ENCODE measurements at places on chromosomes 12 and 14. TPM values are rescaled to one million over a fixed set of nuclear protein-coding genes. Genes with fewer than 3 reads are reported as not detected.

- no peak overlapping the region for H3K27ac ChIP-seq
- H3K36me3 ChIP-seq, result peaks cover 19% of the 10 kb centered on the region
- H3K4me1 ChIP-seq, result no peaks in the 10 kb centered on the region
- DNase-seq, result no peak
- H3K4me3 ChIP-seq, result no peak overlapping the region
- no peaks in the 10 kb centered on the region for H3K27me3 ChIP-seq
Measured at GRCh38 chr12:34244608-34245007, 222.3 kb downstream of the ALG10 start.

DNA sequence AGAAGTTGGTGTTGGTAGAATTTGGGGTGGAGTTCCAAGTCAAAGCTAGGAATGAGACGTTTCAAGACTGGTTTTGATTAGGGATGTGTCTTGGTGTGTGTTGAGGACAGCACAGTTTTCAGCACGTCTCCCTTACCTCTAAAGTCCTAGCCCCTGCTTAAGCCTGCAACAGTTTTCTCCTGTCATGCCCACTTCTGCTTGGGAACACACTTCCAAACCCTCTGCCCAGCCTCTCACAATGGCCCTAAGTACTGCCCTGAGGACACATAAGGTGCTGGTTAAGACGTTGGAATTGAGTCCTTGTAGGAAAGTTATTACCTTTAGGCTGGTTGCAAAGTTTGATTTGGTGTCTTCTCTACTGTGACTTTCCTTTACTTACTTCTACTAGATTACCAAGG, 710 bp upstream of the BMAL2 start:
- no peak overlapping the region for H3K27ac ChIP-seq
- H3K4me1 ChIP-seq, result no peaks in the 10 kb centered on the region
- peak overlapping the region; percentile 70 for H3K4me3 ChIP-seq
- H3K36me3 ChIP-seq, result no peaks in the 10 kb centered on the region
- DNase-seq, result no peak
- H3K27me3 ChIP-seq, result peaks cover 10% of the 10 kb centered on the region

- H3K36me3 ChIP-seq, result no peaks in the 10 kb centered on the region
- DNase-seq, result no peak
- H3K27ac ChIP-seq, result no peak overlapping the region
- no peak overlapping the region for H3K4me3 ChIP-seq
- peaks cover 8% of the 10 kb centered on the region for H3K4me1 ChIP-seq
Measured at GRCh38 chr14:50047274-50047676, 69.1 kb downstream of the VCPKMT start.

The ADAM21 gene
- total RNA-seq, result not detected

DNA sequence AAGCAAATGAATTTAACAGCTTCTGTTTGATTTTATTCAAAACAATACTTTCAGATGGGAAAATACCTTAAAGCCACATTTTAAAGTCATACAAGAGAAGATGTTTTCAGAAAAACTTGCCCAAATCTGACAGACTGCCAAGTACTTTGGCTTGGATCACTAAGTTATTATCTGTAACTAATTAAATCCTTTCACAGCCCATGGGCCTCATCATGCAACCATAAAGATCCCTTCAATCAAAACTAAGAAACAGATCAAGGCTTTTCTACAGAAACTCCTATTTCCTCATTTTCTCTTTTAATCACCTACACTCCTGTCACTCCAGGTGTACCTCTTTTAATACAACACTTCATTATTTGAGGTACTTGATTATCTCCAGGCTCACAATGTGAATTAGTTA, 28.1 kb downstream of the BLTP3B start:
- no peak for DNase-seq
- H3K36me3 ChIP-seq, result peaks cover 13% of the 10 kb centered on the region
- no peak overlapping the region for H3K4me3 ChIP-seq
- no peaks in the 10 kb centered on the region for H3K27me3 ChIP-seq

DNA sequence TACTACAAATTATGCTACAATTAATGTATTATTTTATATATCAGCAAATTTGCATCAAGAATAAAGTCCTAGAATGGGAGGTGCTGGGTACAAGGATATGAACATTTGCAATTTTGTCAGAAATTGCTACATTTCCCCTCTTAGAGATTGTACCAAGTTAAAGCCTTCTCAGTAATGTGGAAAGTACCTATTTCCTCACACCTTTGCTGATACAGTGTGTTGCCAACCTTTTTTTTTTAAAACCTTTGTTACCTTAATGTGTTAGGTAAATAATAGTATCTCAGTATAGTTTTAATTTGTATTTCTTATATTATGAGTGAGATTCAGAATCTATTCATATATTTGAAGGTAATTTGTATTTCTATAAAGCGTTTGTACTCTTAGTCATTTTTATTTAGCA, 95.4 kb upstream of the HIF1A start:
- H3K27ac ChIP-seq, result no peak overlapping the region
- no peaks in the 10 kb centered on the region for H3K36me3 ChIP-seq
- H3K27me3 ChIP-seq, result no peaks in the 10 kb centered on the region
- peaks cover 15% of the 10 kb centered on the region for H3K4me1 ChIP-seq
- no peak overlapping the region for H3K4me3 ChIP-seq
- no peak for DNase-seq

- no peak for DNase-seq
- H3K4me3 ChIP-seq, result no peak overlapping the region
- H3K27ac ChIP-seq, result no peak overlapping the region
- no peaks in the 10 kb centered on the region for H3K36me3 ChIP-seq
- H3K27me3 ChIP-seq, result no peaks in the 10 kb centered on the region
Measured at GRCh38 chr12:81819991-81820633, 61.0 kb upstream of the PPFIA2 start.

DNA sequence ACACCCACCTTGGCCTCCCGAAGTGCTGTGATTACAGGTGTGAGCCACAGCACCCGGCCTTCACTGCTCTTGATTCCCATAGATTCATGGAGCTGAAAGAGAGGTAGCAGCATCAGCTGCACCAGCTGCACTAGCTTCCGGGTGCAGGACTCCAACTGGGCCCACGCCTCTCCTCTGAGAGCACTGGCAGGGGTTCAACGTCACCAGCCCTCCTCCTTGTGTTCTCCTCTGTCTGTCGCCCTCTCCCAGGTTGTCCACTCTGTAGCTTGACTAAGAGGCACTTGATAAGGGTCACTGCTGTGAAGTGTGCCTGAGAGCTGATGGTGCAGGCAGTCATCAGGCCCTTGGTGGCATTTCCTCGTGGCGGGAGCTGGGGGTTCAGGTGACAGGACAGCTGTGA, 28.3 kb downstream of the MLXIP start:
- no peaks in the 10 kb centered on the region for H3K27me3 ChIP-seq
- no peaks in the 10 kb centered on the region for H3K4me1 ChIP-seq
- H3K27ac ChIP-seq, result no peak overlapping the region

The C14orf39 gene
- total RNA-seq, result 1.8 TPM

DNA sequence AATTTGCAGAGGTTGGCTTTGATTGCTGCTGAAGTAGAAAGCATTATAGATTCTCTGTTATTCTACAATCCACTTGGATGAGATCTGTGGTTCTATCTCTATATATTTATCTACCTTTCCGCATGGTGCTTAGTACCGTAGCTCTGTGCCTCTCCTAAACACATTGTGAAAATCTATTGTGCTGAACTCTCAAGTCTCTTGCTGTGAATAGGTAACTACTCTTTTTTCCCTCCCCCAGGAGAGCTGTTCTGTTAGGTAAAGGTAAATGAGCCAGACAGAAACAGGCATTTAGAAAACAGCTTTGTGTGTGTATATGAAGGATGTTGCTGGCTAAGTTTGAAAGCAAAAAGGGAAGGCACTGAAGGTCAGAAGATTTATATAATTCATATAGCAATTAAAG, 112.6 kb downstream of the BRMS1L start:
- H3K36me3 ChIP-seq, result no peaks in the 10 kb centered on the region
- no peaks in the 10 kb centered on the region for H3K4me1 ChIP-seq
- no peak for DNase-seq
- H3K27me3 ChIP-seq, result no peaks in the 10 kb centered on the region
- no peak overlapping the region for H3K4me3 ChIP-seq

- H3K27ac ChIP-seq, result no peak overlapping the region
- H3K36me3 ChIP-seq, result peaks cover 2% of the 10 kb centered on the region
- no peaks in the 10 kb centered on the region for H3K27me3 ChIP-seq
Measured at GRCh38 chr12:67630373-67631088, 18.0 kb upstream of the DYRK2 start.

The SMCO2 gene
- 0.20 TPM for total RNA-seq

GRCh38 chr14:38405851-38406635, 150.2 kb upstream of the CLEC14A start:
- H3K36me3 ChIP-seq, result no peaks in the 10 kb centered on the region
- H3K27me3 ChIP-seq, result no peaks in the 10 kb centered on the region
- DNase-seq, result peak; percentile 39
- no peak overlapping the region for H3K4me3 ChIP-seq

- no peak overlapping the region for H3K27ac ChIP-seq
- DNase-seq, result no peak
- H3K27me3 ChIP-seq, result no peaks in the 10 kb centered on the region
- no peak overlapping the region for H3K4me3 ChIP-seq
Measured at GRCh38 chr12:122003651-122004611, 17.8 kb upstream of the BCL7A start.

The SRSF5 gene
- 389 TPM for total RNA-seq

DNA sequence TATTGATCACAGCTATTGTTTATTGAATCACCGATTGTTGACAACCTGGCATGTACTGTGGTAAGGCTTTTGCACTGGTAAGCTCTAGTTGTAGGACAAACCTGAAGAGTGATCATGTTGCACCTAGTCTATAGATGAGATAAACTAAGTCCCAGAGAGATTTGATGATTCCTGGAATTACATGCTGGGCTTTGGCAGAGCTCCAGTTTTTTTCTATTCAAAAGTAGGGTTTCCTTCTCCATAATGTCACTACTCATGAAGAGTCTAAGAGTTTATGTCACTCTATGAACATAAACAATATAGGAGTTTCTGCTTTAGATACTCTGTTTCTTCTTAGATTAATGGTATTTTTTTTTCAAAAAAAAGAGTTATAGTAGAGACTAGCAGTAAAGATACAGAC, 72.0 kb downstream of the BMP4 start:
- no peaks in the 10 kb centered on the region for H3K36me3 ChIP-seq
- no peaks in the 10 kb centered on the region for H3K27me3 ChIP-seq

- no peak overlapping the region for H3K27ac ChIP-seq
- H3K4me3 ChIP-seq, result no peak overlapping the region
Measured at GRCh38 chr12:22190969-22191368, 143.5 kb downstream of the ST8SIA1 start.

DNA sequence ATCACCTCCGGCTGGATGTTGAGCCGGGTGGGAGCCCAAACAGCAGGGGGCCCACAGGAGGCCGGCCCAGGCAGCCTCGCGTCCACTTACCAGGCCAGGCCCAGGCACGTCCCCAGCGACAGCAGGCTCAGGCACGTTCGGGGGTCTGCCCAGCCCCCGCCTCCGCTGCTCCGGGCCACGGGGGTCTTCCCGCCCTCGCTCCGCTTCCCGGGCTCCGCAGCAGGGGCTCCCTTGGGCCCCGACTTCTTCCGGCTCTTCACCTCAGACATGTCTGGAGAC, 216 bp downstream of the IKBIP start:
- peak overlapping the region; percentile 97 for H3K4me3 ChIP-seq
- H3K36me3 ChIP-seq, result peaks cover 17% of the 10 kb centered on the region
- H3K27ac ChIP-seq, result no peak overlapping the region
- DNase-seq, result peak; percentile 79
- H3K27me3 ChIP-seq, result no peaks in the 10 kb centered on the region

The PRH1 gene
- total RNA-seq, result 15.8 TPM

The PRKD1 gene
- total RNA-seq, result 2.7 TPM

GRCh38 chr12:3980504-3981272, 107.5 kb upstream of the PARP11 start:
- H3K27me3 ChIP-seq, result no peaks in the 10 kb centered on the region
- H3K36me3 ChIP-seq, result no peaks in the 10 kb centered on the region
- no peak overlapping the region for H3K27ac ChIP-seq
- no peaks in the 10 kb centered on the region for H3K4me1 ChIP-seq

GRCh38 chr12:46065412-46066166, 75.2 kb upstream of the SCAF11 start:
- H3K4me3 ChIP-seq, result no peak overlapping the region
- H3K4me1 ChIP-seq, result no peaks in the 10 kb centered on the region
- H3K36me3 ChIP-seq, result no peaks in the 10 kb centered on the region
- H3K27me3 ChIP-seq, result no peaks in the 10 kb centered on the region

DNA sequence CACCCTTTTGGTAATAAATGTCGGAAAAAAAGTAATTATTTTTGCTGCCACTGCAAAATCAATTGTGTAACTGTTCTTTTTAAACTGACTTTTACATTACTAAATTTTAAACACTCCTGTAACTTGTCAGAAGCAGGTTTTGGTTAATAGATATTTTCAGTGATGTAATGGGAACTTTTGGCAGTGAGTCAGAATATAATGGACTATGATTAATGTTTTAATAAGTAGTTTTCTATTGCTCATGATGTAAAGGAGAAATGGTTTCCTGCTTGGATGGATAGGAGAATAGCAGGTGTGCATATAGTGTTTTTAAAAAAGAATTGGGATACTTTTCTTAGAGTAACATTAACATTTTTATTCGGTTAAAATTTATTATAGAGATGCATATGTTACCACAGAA, 58.8 kb downstream of the TRMT5 start:
- H3K4me1 ChIP-seq, result no peaks in the 10 kb centered on the region
- no peaks in the 10 kb centered on the region for H3K27me3 ChIP-seq
- no peak for DNase-seq
- no peak overlapping the region for H3K4me3 ChIP-seq

- H3K4me3 ChIP-seq, result no peak overlapping the region
- no peaks in the 10 kb centered on the region for H3K36me3 ChIP-seq
- no peaks in the 10 kb centered on the region for H3K27me3 ChIP-seq
- H3K27ac ChIP-seq, result no peak overlapping the region
Measured at GRCh38 chr14:44029933-44030332, 477.1 kb downstream of the FSCB start.

The FOXG1 gene
- total RNA-seq, result 0.07 TPM

DNA sequence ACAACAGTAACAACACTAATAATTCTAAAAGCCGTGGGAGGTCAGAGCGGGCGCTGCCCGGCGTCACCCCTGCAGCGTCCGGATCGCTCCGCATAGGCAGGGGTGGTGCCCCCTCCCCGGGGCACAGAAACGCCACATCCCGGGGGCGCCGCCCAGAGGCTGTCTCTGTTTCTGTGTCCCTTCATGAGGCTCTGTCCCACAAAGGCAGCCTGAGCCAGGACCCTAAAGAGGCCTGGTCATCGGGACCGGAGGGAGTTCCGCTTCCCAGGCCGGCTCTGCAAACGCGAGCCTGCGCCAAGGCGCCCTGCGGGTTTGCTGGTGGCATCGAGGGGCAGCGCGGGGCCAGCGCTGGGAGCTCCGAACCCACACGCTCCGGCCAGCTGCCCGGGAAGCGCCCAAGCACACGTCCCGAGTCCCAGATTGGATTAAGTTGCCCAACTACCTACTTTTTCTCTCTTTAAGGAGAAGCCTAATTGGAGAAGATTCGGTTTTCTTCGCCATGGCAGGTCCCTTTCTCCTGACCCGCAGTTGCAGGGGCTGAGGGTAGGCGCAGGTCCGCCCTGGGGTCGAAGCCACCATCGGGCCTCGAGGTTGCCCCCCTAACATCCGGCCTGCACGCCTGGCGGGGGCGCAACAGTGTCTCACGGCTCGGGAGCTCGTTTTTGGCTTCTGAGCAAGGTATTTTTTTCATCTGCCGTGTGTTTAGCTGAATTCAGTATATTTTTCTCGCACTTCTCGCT, 421.7 kb downstream of the VRK1 start:
- H3K36me3 ChIP-seq, result no peaks in the 10 kb centered on the region
- H3K27me3 ChIP-seq, result no peaks in the 10 kb centered on the region
- H3K27ac ChIP-seq, result no peak overlapping the region
- DNase-seq, result peak; percentile 77
- peaks cover 2% of the 10 kb centered on the region for H3K4me1 ChIP-seq

The KRT6A gene
- not detected for total RNA-seq

The LBHD2 gene
- not detected for total RNA-seq

The PLEKHG7 gene
- not detected for total RNA-seq

The CRADD gene
- 7.6 TPM for total RNA-seq

- H3K27ac ChIP-seq, result no peak overlapping the region
- H3K4me1 ChIP-seq, result no peaks in the 10 kb centered on the region
- H3K36me3 ChIP-seq, result no peaks in the 10 kb centered on the region
- H3K27me3 ChIP-seq, result no peaks in the 10 kb centered on the region
- H3K4me3 ChIP-seq, result no peak overlapping the region
Measured at GRCh38 chr12:9372202-9372601, 164.0 kb upstream of the PZP start.
